ENCODE measurements at places on chromosomes 6 and 20.

GRCh38 chr20:42635699-42636411 lies 553.9 kb downstream of the PTPRT start:
- no peak for DNase-seq

- no peak for DNase-seq
Measured at GRCh38 chr6:158040051-158040803, 58.6 kb downstream of the SYNJ2 start.

GRCh38 chr6:40378071-40378724 lies 209.0 kb downstream of the LRFN2 start:
- DNase-seq: no peak

GRCh38 chr6:169668203-169668847 lies 33.5 kb downstream of the WDR27 start:
- DNase-seq: no peak

DNA sequence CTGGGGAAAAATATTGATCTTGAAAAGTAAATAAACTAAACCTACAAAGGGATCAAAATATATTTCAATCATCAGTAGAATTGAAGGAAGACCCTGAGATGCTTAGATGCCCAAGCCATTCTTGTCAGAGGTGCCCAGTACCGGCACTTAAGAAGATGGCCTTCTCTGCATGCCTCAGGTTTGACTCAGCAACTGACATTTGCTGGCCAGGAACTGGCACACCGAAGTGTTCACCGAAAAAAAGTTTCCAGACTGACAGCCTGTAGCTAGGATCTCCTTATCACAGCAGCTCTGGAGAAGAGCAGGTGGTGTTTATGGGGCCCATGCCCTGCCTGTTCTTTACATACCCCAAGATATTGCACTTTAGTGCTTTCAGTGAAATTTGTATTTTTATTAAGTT lies 203.2 kb downstream of the MOXD1 start:
- no peak for DNase-seq

DNA sequence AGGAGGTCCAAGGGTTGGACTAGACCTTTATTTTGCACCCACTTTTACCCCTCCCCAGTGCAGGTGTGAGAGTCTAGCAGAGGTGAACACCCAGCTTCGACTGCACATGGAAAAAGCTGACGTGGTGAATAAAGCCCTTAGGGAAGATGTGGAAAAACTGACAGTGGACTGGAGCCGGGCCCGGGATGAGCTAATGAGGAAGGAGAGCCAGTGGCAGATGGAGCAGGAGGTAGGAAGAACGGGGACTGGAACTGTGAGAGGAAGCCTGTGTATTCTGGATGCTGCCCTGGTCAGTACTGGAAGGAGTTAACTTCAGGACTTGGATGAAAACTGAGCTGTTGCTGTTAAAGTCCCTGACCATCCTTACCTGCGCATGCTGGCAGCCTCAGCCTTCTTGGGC lies 10.6 kb downstream of the CEP250 start:
- DNase-seq: no peak

- no peak for DNase-seq
Measured at GRCh38 chr6:147158881-147159280, 45.3 kb upstream of the STXBP5 start.

DNA sequence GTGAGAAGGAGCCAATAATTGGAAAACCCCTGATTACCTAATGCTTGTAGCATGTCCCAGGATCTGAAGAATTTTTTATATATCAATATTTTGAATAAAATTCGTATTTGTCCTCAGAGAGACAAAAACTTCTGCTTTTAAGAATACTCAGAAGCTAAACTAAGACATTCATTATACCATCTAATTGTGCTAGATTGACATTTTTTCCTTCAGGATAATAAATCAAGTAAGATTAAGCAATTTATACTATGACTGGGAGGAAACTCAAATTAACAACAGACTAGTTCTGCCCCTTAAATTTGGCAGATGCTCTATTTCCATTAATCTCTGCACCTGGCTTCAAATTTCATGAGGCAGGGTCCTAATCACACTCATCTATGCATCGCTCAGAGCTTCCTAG lies 291.4 kb downstream of the PLCB1 start:
- no peak for DNase-seq

DNA sequence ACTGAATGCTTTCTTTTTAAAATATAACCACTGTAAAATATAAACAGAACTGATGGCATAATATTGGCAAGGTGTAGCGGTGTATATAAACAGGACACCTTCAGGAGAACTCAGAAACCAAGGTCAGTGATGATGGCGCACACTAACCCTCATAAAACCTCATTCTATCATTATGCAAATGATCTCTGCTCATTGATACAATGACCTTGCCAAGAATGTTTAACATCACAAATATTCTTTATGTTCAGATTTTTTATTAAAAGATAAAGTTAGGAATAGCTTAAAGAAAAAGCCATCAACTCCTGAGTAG lies 48.6 kb upstream of the DST start:
- DNase-seq: no peak

DNA sequence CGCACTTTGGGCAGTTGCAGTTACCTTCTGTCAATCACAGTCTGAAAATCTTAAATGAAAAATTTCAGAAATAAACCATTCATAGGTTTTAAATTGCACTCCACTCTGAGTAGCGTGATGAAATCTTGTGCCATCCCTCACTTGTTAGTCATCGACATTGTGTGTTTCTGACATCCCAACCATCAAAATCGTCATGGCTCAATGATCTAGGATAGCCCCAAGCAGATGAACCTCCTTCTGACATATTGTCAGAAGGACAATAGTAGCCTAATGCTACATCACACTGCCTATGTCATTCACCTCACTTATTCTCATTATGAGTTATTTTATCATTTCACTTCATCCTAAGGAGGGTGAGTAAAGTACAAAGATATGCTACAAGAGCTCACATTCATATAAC lies 284.8 kb downstream of the PTPRK start:
- no peak for DNase-seq

Measured in CD4-positive, alpha-beta T cell treated with Interferon gamma for 1 hour (primary cell).